ENCODE measurements at places on chromosomes 5 and 9.

DNA sequence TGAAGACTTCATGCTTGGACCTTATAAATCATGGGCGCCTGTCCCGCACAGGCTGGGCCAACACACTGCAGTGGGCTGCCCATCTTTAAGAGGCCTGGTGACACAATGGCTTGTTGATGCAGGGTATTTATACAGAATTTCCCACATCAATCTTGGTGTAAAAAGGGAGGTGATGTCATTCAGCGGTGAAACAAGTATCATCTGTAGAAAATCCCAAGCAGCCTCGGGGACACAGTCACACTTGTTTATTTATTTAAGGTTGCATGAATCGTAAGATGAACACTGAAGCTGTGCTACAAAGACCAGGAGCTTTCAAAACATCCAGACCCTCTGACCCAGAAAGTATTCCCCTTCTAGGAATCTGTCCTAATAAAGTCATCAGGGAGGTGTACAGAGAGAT is 40.5 kb downstream of the SMIM23 start:
- DNase-seq: no peak

DNA sequence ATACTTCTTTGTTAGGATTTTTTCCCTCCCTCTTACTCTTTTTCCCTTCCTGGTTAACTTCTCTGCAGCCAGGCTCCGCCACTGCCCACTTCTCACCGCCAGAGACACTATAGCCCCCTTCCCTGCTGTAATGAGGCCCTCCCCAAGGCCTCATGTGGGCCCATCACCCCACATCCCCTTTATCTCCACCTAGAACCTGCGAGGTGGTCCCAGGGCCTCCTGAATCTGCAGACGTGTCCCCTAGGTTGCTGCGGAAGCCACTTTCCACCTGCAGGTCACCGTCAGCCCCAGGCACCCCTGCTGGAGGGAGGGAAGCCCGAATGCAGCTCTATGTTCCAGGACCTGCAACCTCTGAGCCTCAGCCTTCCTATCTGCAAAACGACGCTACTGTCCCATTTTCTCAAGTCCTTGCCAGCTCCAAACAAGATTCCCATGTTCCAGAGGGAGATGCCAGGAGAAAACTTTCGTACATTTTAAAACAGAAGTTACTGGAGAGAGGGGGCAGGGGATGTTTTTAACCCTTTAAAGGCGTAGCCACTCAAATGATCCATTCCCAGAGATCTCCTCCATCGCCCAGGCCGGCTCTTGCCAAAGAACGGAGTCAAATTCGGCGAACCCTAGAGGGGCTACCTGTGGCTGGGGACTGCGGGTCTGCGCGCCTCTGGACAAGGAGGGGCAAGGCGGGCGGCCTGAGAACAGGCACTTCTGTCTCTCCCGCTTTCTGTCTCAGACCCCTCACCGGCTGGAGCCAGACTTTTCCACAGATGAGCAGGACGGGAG is 929 bp downstream of the SH3PXD2B start:
- no peak for DNase-seq

- no peak for DNase-seq
Measured at GRCh38 chr9:131605770-131606590, 60.7 kb downstream of the PRRT1B start.

- no peak for DNase-seq
Measured at GRCh38 chr5:67152400-67152799, 44.2 kb downstream of the CD180 start.

GRCh38 chr9:10706788-10707187 is 94.0 kb upstream of the PTPRD start:
- DNase-seq: no peak

GRCh38 chr5:39302472-39302871 is 61.8 kb downstream of the C9 start:
- no peak for DNase-seq

DNA sequence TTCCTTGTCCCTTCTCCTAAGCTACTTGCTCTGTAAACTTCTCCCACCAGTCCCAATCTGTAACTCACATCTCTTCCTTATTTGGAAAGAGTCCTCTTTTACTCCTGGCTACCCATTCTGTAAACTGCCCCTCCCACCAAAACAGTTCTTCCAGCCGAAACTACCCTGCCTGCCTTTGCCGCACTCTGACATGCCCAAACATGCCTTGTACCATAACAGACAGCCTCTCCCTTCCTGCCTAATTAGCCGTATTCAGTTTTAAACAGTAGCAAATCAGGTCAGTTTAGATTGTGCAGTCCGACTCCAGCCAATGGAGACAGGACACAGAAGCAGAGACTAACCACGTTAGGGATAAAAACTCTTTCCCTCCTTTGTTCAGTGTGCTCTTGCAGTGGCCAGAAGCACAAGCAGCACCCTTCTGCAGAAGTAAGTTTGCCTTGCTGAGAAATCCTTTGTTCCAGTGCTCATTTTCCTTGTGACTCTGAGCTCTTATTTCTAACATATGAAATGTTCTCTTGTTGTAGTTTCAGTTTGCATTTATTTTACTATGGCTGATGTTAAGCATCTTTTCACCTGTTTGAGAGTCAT is 5.4 kb upstream of the GLT6D1 start:
- no peak for DNase-seq

DNA sequence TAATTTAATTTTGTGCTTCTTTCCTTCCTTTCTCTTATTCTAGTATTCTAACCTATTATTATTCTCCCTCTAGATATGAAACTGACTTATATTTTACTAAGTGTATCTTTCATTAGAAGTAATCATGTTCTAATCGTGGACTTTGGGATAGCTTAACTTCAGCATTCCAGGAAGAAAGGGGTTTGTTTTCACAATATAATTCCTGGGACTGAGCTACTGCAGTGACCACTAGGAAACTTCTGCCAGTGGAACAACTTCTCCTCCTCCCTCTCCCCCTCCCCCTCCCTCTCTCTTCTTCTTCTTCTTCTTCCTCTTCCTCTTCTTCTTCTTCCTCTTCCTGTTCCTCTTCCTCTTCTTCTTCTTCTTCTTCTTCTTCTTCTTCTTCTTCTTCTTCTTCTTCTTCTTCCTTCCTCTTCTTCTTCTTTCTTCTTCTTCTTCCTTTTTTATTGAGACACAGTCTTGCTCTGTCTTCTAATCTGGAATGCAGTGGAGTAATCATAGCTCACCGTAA is 127.9 kb downstream of the NNT start:
- DNase-seq: no peak

DNA sequence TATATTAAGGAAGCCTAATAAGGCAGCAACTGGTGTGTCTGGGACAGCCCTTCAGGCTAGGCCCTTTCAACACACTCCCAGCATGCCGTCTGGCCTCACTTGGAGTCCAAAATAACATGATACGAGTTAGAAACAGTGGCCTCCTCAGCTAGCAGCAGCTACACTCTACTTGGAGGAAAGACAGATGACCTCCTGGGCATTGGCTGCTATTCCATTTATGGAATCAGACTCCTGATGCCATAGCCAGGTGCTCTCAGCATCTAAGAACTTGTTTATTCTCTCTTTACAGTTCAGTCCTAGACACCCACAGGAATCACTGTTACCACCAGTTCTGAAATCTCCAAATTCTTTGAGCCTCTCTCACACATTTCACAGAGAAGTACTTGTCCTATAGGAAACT is 31.8 kb downstream of the RUSC2 start:
- no peak for DNase-seq

DNA sequence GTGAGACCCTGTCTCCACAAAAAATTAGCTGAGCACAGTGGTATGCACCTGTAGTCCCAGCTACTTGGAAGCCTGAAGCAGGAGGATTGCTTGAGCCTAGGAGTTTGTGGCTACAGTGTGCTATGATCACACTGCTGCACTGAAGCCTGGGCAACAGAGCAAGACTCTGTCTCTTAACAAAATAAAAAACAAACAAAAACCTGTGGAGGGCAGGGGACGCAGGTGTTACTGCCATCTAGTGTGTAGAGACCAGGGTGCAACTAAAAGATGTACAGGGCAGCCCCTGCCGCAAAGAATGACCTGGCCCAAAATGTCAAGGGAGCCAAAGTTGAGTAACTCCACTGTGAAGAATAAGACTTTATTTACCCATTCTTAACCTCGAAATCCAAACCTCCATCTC is 27.1 kb downstream of the ASPN start:
- no peak for DNase-seq

GRCh38 chr5:176342158-176342483 is 19.4 kb downstream of the KIAA1191 start:
- DNase-seq: no peak

GRCh38 chr5:176855598-176855997 is 43.5 kb downstream of the HK3 start:
- no peak for DNase-seq

DNA sequence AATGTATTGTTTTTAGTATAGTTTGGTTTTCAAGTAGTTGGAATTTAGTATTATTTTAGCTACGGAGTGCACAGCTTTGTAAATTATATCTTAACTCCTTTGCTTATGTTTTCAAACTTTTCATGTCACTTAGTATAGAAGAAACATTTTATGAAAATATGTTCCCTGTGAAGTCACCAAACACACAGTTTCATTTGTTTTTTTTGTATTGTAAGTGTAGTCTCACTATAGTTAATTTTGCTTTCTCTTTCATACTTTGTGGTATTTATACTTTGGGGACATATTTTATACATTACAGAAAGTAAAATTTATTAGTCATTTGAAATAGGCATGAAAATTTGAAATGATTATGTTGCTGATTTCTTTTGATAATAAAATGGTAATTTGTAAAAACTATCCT is 5.0 kb downstream of the CHSY3 start:
- no peak for DNase-seq

DNA sequence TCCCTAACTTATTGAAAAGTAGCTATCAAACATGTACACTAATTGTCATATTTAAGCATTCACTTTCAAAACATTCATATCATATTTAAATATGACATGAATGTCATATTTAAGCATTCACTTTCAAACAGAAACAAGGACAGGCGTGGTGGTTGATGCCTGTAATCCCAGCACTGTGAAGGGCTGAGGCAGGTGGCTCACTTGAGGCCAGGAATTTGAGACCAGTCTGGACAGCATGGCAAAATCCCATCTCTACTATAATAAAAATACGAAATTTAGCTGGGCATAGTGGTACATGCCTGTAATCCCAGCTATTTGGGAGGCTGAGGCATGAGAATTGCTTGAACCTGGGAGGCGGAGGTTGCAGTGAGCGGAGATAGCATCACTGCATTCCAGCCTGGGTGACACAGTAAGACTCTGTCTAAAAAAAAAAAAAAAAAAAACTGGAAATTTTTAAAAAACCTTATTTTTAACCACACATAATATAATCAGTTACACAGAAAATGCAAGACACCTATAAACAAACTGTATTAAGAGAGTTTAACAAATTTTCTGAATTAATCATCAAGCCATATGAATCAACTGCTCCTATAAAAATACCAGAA is 88.1 kb downstream of the LPAR1 start:
- no peak for DNase-seq

GRCh38 chr5:177410575-177410974 is 1.2 kb upstream of the F12 start:
- DNase-seq: no peak

- no peak for DNase-seq
Measured at GRCh38 chr9:98438666-98439065, 183.2 kb upstream of the TBC1D2 start.

DNA sequence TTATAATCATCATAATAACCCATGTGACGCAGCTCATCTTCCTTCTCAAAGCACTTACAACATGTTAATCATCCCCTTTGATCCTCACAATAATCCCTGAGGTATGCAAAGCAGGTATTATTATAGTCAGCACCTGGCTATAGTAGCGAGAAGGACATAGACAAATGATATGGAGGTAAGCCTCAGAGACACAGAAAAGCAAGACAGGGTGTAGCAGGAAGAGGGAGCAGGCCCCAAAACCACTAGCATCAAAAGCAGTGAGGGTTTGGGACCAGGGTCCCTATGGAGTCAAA is 139.2 kb upstream of the SLC30A5 start:
- no peak for DNase-seq

DNA sequence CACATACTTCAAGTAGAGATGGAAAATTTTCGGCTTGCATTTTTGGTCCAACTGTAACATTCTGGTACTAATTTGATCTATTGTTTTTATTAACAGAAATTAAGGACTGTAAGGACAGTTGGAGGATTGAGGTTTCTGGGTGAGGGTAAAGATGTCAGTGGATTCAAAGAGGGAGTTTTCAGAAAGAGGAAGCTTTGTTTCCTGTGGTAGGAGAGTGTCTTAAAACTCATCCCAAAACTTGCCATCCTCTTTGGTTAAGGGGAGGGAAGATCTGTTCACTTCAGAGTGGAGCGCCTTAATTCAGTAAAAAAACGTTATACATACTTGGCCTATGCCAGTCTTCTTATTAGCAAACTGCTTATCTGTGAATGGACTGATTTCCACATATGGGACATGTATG is 13.8 kb downstream of the CNTRL start:
- no peak for DNase-seq

DNA sequence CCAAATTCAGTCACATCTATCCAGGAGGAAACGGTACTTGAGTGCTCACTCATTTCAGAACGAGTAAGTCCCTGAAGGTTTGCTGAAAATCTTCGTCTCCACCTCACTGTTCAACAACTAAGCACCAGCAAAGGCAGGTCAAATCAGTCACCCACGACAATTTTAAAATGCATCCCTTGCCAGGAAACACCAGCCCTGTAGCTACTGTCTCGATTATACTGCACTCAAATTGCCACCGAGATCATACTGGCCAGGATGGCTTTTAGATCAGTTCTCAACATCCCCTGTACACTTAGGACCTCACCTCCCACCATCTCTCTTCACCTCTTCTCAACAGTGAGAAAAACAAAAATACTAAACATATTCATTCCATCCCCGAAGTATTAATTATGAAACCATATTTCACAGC is 298.6 kb downstream of the AGTPBP1 start:
- DNase-seq: no peak

DNA sequence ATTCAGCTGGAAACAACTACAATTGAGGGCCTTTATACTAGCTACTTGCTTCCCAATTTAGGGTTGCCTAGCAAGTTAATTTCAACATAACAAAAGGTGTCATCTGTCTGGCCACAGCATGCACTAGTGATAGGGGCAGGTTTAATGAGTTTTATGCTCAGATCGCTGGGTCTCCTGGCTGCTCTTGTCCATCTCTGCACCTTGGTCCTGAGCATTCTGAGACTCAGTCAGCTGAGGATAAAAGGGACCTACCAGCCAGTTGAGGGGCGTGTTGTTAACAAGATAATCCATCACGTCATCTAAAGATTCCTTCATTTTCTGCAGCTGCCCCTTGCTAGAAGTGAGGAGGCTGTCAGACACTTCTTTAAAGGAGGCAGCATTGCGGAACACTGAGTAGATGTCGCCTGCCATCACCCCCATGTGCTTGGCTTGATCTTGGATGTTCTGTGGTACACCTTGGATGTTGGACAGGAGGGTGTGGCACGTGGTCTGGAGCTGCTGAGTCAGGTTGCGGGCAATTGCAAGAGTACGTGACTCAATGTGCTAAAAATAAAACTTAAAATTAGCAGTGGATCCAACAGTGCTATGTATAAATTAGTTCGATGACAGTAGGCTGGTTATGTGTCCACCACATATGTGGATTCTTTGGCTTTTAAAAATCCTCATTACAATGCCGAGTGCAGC is 11.0 kb downstream of the PLIN2 start:
- no peak for DNase-seq

GRCh38 chr9:122340161-122340560 is 30.7 kb upstream of the PTGS1 start:
- no peak for DNase-seq

- peak; percentile 55 for DNase-seq
Measured at GRCh38 chr5:180605554-180606214, 14.4 kb upstream of the SCGB3A1 start.

GRCh38 chr5:146338774-146339714 is at the start of gene POU4F3:
TSS of gene POU4F3 (plus strand) at chr5:146338839. CDS start at chr5:146339113, 274 bp downstream.
- no peak for DNase-seq
